Myocyte (in vitro differentiated cells): ENCODE measurements at places on chromosomes 6 and 20.

DNA sequence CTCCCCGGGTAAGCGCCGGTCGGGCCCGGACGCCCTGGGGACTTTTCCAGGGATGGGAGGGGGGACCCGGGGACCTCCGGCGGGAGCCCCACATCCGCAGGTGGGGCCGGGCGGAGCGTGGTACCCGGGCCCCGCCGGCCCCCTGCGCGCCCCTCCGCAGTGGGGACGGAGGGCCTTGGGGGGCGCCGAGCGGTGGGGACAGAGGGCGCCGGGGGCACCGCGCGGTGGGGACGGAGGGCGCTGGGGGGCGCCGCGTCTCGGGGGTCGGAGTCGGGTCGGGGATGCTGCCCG, 270 bp downstream of the PLEKHG1 start:
- DNase-seq = no peak

GRCh38 chr20:14785065-14785743, 447.8 kb upstream of the FLRT3 start:
- no peak for DNase-seq

- DNase-seq = peak; percentile 27
Measured at GRCh38 chr6:29647927-29648642, 8.8 kb upstream of the MOG start.

- DNase-seq = peak; percentile 72
Measured at GRCh38 chr20:32457479-32457986, 99.4 kb downstream of the ASXL1 start.

GRCh38 chr20:31662372-31662854, 24.7 kb downstream of the COX4I2 start:
- DNase-seq = no peak

DNA sequence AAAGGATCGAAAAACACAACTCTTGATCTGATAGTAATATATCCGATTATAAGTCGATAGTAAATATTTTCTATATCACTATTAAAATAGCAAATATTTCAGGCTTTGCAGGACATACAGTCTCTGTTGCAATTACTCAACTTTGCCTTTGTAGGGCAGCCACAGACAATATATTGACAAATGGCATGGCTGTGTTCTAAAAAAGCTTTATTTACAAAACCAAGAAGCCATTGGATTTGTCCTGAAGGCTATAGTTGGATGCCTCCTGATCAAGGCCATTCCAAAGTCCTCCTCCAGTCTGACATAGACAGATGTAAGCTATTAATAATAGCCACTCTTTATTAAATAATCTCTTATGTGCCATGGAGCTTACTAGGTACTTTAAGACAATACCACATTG, 5.9 kb downstream of the OCSTAMP start:
- DNase-seq = no peak

DNA sequence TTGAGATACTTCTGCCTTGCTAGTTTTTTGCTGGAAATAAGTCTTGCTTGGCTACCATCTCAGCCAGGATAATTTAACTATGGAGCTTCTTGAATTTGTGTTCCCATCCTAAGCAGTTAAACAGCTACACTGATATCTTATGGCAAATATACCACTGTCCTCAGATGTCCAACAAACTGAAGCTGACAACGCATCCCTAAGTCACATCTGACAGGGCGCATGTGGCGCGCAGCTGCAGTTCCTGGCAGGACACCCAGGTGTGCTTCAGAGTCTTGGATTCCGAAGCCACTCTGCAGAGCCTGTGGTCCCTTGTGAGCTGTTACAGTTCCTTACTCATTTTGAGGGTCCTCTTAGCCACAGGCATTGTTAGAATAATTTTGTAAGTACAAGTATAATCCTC, 127.9 kb downstream of the WDR27 start:
- DNase-seq = no peak

DNA sequence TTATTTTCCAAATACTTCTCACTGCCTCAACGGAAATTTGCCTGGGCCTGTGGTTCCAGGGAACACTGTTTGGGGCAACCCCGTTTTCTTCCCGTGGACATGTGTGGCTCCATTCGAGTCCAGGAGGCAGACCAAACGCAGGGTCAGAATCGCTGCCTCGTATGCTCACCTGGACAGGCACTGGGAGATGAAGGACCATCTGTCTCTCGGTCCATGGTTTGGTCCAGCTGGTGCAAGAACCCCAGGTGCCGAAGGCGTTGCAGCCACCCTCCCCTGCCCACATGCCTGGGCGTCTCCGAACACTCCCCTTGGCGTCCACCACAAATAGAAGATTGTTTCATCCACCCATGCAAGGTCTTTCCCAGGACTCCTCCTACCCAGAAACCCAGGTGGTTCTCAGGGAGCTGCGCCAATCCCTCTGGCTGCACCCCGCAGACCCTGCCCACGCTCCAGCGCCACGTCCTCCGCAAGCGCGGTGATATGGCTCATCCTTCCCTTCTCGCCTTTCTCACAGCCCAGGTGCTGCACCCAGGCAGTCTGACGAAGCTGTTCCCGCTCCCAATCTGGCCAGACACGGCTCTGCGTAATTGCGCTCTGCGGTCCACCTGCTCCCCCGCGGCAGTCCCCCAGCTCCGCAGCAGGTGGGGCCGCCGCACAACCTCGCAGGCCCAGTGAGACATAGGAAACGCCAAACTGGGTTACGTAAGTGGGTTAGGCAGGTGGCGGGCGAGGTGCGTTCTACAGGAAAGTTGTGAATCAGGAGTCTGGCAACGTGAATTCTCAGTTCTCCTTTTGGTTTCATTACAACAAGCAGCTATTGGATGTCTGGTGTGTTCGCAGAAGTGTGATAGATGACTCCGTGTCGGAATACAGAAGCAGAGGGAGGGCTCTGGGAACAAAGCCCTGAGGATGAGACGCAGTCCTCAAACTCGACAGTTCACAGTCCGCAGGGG, 146.2 kb upstream of the ECI2 start:
- peak; percentile 18 for DNase-seq

GRCh38 chr6:108133594-108134179, 32.1 kb upstream of the NR2E1 start:
- peak; percentile 91 for DNase-seq

GRCh38 chr6:144065213-144065660, 30.1 kb downstream of the SF3B5 start:
- no peak for DNase-seq

GRCh38 chr6:146153040-146153758, 124.3 kb downstream of the GRM1 start:
- DNase-seq = no peak

- DNase-seq = no peak
Measured at GRCh38 chr20:23702021-23702420, 13.2 kb upstream of the CST4 start.

- DNase-seq = no peak
Measured at GRCh38 chr6:1181939-1182605, 129.8 kb upstream of the FOXQ1 start.

DNA sequence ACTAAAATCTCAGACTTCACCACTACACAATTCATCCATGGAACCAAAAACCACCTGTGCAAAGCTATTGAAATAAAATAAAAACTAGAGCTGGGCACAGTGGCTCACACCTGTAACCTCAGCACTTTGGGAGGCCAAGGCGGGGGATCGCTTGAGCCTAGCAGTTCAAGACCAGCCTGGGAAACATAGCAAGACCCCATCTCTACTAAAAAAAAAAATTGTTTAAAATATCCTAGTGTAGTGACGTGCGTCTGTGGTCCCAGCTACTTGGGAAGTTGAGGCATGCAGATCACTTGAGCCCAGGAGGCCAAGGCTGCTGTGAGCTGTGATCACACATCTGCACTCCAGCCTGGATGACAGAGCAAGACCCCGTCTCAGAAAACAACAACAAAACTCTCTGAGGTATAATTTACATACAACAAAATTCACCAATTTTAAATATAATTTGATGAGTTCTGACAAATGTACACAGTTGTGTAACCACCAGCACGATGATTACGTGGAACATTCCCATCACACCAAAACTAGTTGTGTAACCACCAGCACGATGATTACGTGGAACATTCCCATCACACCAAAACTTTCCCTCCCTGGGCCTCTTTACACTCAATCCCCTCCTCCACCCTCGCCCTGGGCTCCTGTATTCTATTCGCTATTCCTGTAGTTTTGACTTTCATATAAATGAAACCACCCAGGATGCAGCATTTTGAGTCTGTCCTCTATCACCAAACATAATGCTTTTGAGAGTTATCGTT, 107.5 kb downstream of the TAF4 start:
- DNase-seq = no peak

- no peak for DNase-seq
Measured at GRCh38 chr6:127570739-127571389, 6.1 kb upstream of the C6orf58 start.

DNA sequence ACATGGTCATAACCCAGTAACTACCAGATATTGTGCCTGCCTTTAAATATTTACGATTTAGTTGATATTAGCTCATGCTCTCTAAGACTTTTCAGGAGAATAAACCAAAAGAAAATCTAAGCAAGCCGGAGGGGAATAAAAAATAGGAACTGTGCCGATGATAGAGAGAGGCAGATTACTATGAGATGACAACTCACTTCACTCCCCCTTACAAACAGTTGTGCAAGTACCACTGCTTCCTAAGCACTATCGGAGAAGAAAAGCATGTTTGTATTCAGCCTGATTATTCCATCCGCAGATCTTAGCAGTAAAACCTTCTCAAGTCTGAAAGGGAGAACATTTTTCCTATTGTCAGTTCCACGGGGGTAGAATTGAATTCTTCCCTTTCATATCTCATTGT, 294.4 kb downstream of the KCNQ5 start:
- no peak for DNase-seq

GRCh38 chr20:47205577-47206123, 150.8 kb downstream of the ZMYND8 start:
- DNase-seq = peak; percentile 93

DNA sequence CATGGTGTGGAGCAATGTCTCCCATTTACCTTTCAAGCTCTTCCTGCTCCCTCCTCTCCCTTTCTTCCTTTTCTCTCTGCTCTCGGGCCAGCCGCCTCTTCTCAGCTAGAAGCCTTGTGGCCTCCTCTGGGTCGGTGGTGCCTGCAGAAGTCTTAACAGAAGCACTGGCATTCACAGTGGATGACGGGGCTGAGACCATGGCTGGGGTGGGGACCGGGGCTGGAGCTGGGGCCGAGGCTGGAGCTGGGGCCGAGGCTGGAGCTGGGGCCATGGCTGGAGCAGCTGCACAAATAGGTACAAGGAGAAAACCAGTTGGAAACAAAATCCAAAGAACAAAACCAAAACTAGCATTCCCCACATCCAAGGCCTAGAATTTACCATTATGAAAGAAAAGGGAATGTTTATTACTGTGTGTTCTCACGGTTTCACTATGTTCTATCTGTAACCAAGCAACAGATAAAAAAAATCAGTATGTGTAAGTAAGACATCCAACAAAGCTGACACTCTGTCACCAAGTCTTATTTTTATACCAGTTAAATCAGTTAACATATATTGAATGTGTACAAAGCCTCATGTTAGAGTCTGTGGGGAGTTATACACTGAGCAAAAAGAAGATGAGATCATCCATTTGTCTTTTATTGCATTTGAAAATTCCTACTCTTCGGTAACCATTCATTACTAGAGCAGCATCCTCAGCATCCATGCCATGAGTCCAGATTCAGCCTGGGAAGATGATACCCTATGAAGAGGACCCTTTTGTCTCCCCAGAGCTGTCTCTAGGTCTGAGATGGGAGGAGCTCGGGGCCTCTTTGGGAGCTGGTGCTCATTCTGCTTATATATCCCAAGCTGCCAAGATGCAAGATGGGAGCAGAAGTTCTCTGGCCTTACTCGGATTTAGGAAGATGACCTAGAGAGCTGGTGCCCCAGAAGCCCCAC, 73.0 kb upstream of the BCLAF1 start:
- DNase-seq = no peak

- DNase-seq = peak; percentile 45
Measured at GRCh38 chr6:115986026-115986425, 74.7 kb downstream of the FRK start.

DNA sequence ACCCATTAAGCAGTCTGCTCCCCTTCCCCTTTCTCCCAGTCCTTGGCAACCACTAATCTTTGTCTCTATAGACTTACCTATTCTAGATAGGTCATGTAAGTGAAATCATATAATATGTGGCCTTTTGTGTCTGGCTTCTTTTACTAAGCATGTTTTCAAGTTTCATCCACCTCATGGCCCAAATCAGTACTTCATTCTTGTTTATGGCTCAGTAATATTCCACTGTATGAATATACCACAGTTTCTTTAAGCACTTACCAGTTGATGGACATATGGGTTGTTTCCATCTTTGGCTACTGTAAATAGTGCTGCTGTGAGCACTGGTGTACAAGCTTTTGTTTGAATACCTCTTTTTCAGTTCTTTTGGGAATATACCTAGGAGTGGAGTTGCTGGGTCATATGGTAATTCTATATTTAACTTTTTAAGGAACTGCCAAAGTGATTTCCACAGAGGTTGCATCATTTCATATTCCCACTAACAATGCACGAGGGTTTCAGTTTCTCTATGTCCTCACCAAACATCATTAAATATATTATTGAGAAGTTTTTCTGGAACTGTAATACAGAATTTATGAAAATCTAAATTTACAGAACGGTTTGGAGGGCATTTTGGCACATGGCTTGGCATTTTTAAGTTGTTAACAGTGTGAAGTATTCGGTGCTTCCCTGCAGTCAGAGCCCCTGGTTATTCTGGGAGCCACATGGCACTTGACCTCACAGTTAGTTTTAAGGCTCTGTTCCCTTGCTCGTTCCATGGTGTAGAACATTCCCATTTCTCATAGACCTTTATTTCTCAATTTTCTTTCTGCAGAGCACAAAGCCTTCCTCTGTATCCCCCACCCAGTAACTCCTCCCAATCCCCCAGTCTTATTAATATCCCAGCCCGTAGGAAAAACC, 27.0 kb upstream of the DTNBP1 start:
- DNase-seq = no peak

GRCh38 chr6:112359863-112360262, 12.7 kb downstream of the RFPL4B start:
- no peak for DNase-seq

- DNase-seq = no peak
Measured at GRCh38 chr6:109331081-109331480, 51.2 kb downstream of the CD164 start.

DNA sequence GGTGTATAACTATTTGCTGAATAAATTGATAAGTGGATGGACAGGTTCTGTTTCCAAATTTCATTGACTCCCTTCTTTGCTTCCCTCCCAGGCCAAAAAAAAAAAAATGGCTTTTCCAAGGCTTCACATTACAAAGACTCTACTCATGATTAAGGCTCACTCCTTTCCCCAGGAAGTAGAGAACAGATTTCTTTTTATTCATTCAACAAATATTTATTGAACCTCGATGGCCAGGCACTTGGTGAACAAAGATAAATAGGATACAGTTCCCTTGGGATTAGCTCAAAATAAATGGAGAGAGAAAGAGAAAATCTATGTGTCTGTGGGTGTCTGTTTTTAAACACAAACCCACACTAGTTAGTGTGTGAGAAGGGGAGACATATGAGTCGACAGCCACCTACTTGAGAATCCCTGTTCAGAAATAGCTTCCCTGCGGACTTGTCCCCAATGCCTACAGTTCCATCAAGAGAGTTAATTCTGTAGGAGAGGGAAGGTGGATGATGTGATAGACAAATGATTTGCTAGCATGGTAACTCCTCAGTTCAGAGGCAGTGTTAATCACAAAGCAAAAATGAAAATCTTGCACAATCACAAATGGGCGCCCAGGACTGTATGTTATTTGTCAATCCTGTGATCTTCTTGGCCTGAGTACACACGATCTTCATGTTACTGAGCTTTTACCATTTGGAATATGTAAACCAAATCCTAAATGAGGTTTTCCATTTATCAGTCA, 20.3 kb downstream of the TRAF3IP2 start:
- DNase-seq = peak; percentile 43

GRCh38 chr6:25173246-25173645, 105.9 kb upstream of the CARMIL1 start:
- no peak for DNase-seq

GRCh38 chr6:127695108-127695507, 118.1 kb downstream of the C6orf58 start:
- no peak for DNase-seq

- peak; percentile 39 for DNase-seq
Measured at GRCh38 chr6:119172824-119173223, 94.4 kb upstream of the FAM184A start.
